Uterus (tissue), 4 donors: ENCODE measurements at places on chromosomes 6 and 20. TPM values are rescaled to one million over a fixed set of nuclear protein-coding genes. Genes with fewer than 3 reads are reported as not detected.
A peak's percentile ranks its signal among the peaks of the same experiment; 100 is the strongest.

- DNase-seq = peak; percentile 31
- no peaks in the 10 kb centered on the region for H3K36me3 ChIP-seq
- no peak overlapping the region for H3K4me3 ChIP-seq
- peaks cover 7% of the 10 kb centered on the region for H3K4me1 ChIP-seq
- no peaks in the 10 kb centered on the region for H3K27me3 ChIP-seq
Observed at GRCh38 chr6:127464161-127464880, 5.1 kb upstream of the KIAA0408 start.

DNA sequence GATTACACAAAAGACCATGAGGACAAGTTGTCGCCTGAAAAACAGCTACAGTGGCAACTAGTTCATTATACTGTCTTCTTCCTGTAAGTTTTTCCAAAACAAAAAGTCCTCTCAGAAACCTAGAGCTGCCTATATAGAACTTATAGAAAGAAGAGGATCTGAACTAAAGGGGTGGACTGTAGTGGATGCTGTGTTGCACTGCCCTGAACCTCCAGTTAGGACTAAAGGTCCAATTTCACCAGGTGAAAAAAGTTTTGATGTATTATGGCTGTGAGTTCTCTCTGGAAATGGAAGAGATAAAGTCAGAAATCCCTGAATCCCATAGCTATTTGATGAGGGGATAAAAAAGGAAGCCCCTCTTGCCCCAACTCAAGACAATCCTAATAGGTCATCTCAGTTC is 56.6 kb upstream of the TSHZ2 start:
- no peaks in the 10 kb centered on the region for H3K36me3 ChIP-seq
- H3K27ac ChIP-seq = no peak overlapping the region
- H3K4me3 ChIP-seq = no peak overlapping the region
- no peak for DNase-seq
- H3K4me1 ChIP-seq = no peaks in the 10 kb centered on the region
- no peaks in the 10 kb centered on the region for H3K27me3 ChIP-seq

DNA sequence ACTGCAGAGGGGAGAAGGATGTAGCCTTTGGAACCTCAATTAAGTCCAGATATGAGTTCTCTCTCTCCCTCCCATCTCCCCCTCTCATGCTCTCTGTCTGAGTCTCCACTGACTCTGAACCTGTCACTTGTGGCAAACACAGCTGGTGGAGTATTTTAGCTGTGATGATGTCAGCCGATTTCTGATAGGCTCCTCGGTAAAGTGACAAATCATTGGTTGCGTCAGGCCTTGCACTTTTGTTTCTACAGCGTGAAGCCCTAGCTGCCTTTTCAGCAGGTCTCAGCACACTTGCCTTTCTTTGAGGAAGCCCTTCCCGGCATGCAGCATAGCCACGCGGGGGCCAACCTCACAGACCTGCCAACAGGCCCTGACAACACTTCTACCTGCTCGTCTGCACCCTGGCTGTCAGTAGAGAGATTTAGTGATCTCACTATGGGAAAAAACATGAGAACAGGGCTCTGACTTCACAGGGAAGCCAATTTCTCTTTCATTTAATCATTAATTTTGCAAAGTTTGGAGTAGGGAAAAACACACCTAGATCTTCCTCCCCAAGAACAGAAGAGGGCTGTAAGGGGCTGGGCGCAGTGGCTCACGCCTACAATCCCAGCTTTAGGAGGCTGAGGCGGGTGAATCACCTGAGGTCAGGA is 84.4 kb downstream of the GMPR start:
- peaks cover 10% of the 10 kb centered on the region for H3K4me1 ChIP-seq
- H3K36me3 ChIP-seq = no peaks in the 10 kb centered on the region

- H3K27ac ChIP-seq = no peak overlapping the region
- no peak overlapping the region for H3K4me3 ChIP-seq
- no peaks in the 10 kb centered on the region for H3K27me3 ChIP-seq
- H3K36me3 ChIP-seq = no peaks in the 10 kb centered on the region
- DNase-seq = no peak
Observed at GRCh38 chr6:113094779-113095178, 747.6 kb downstream of the RFPL4B start.

GRCh38 chr6:36633915-36634314 is 39.8 kb downstream of the SRSF3 start:
- H3K36me3 ChIP-seq = no peaks in the 10 kb centered on the region
- no peak overlapping the region for H3K4me3 ChIP-seq
- no peaks in the 10 kb centered on the region for H3K4me1 ChIP-seq
- H3K27me3 ChIP-seq = no peaks in the 10 kb centered on the region

DNA sequence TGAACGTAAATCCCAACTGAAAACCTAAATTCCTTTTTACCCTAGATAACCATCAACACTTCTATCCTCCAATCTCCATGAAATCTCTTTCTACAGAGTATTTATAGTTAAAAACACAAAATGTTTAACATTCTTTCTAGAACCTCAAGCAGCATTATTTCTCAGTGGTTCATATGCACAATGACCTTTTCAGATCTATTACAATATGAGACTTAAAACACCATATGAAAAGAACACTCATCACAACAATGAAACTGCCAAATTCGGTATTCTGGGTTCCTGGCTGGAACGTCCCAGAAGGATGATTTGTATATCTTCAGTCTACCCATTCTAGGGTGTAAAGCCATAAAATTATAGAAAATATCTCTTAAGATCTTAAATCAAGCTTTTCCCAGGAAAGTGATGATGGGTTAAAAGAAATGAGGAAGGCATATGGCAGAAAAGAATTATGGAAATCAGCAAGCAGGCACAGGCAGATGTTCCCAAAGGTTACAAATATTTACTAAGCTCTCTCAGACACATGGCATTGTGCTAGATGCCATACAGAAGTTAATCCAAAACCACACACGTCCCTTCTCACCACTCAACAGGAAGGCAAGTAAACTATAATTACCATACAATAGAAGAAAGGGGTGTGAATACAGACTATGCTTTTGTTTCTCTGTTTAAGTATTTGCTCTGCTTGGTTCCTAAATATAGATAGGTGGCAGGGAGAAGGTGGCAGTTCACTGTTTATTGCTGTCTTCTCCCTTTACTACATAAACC is 118.0 kb downstream of the CHD6 start:
- no peak for DNase-seq
- no peaks in the 10 kb centered on the region for H3K36me3 ChIP-seq
- H3K4me1 ChIP-seq = no peaks in the 10 kb centered on the region
- no peak overlapping the region for H3K4me3 ChIP-seq
- H3K27ac ChIP-seq = no peak overlapping the region
- no peaks in the 10 kb centered on the region for H3K27me3 ChIP-seq

GRCh38 chr6:33205191-33206026 is 954 bp downstream of the HSD17B8 start:
- peak overlapping the region; percentile 41 for H3K4me3 ChIP-seq
- peaks cover 10% of the 10 kb centered on the region for H3K4me1 ChIP-seq
- H3K27ac ChIP-seq = no peak overlapping the region
- DNase-seq = no peak
- H3K36me3 ChIP-seq = no peaks in the 10 kb centered on the region

GRCh38 chr20:37223053-37223452 is 38.6 kb downstream of the GHRH start:
- no peak for DNase-seq
- H3K27ac ChIP-seq = no peak overlapping the region
- no peaks in the 10 kb centered on the region for H3K4me1 ChIP-seq
- no peaks in the 10 kb centered on the region for H3K27me3 ChIP-seq

GRCh38 chr6:90870561-90870960 is 283.7 kb upstream of the MAP3K7 start:
- no peaks in the 10 kb centered on the region for H3K4me1 ChIP-seq
- no peak for DNase-seq
- H3K27me3 ChIP-seq = no peaks in the 10 kb centered on the region
- no peaks in the 10 kb centered on the region for H3K36me3 ChIP-seq

DNA sequence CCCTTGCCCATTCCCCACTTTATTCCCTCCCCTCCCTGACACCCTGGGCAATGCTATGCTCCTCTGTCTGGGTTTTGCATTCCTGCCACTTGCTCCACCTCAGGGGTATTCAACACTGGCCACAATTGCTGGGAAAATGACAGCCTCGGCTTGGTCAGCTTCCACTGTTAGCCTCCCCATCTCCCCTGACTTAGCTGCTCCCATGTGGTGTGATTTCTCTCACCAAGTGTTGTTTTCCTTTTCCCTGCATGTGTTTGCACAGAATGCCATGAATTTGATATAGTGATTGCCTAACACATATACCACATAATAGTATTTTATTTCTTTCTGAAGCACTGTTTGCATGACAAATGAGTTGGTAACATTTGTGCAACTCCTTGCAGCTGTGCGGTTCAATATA is 1.4 kb upstream of the LEMD2 start:
- no peak overlapping the region for H3K4me3 ChIP-seq
- H3K27me3 ChIP-seq = no peaks in the 10 kb centered on the region
- H3K4me1 ChIP-seq = peaks cover 8% of the 10 kb centered on the region

- H3K4me3 ChIP-seq = no peak overlapping the region
- no peaks in the 10 kb centered on the region for H3K27me3 ChIP-seq
- no peaks in the 10 kb centered on the region for H3K4me1 ChIP-seq
- no peaks in the 10 kb centered on the region for H3K36me3 ChIP-seq
- no peak for DNase-seq
- no peak overlapping the region for H3K27ac ChIP-seq
Observed at GRCh38 chr6:10314163-10314955, 100.5 kb downstream of the TFAP2A start.

GRCh38 chr20:22374678-22375590 is 209.4 kb downstream of the FOXA2 start:
- H3K4me3 ChIP-seq = no peak overlapping the region
- no peaks in the 10 kb centered on the region for H3K36me3 ChIP-seq
- no peak overlapping the region for H3K27ac ChIP-seq
- no peaks in the 10 kb centered on the region for H3K27me3 ChIP-seq
- H3K4me1 ChIP-seq = no peaks in the 10 kb centered on the region
- DNase-seq = no peak

GRCh38 chr6:2857185-2857579 is 15.5 kb upstream of the SERPINB1 start:
- H3K36me3 ChIP-seq = no peaks in the 10 kb centered on the region
- H3K4me1 ChIP-seq = no peaks in the 10 kb centered on the region
- DNase-seq = no peak
- H3K27ac ChIP-seq = peak overlapping the region; percentile 69
- H3K27me3 ChIP-seq = no peaks in the 10 kb centered on the region

GRCh38 chr20:18886756-18887155 is 73.2 kb downstream of the SCP2D1 start:
- H3K27me3 ChIP-seq = no peaks in the 10 kb centered on the region
- no peaks in the 10 kb centered on the region for H3K4me1 ChIP-seq
- H3K27ac ChIP-seq = no peak overlapping the region
- no peak overlapping the region for H3K4me3 ChIP-seq
- no peak for DNase-seq

DNA sequence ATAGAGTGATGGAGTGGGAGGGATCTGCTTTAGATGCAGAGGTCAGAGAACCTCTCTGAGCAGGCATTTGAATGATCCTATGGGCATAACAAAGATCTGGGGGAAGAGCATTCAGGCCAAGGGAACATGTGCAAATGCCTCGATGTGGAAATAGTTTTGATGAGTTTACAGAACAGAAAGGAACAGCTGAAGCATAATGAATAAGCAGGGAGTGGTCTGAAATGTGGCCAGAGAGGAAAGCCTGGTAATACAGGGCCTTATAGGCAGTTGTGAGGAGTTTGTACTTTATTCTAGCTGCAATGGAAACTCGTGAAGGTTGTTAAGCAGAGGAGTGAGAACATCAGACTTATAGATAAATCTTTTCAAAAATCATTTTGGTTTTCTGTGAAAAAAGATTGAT is 33.0 kb upstream of the ME1 start:
- H3K4me3 ChIP-seq = no peak overlapping the region
- H3K27ac ChIP-seq = no peak overlapping the region
- no peaks in the 10 kb centered on the region for H3K36me3 ChIP-seq
- DNase-seq = no peak

DNA sequence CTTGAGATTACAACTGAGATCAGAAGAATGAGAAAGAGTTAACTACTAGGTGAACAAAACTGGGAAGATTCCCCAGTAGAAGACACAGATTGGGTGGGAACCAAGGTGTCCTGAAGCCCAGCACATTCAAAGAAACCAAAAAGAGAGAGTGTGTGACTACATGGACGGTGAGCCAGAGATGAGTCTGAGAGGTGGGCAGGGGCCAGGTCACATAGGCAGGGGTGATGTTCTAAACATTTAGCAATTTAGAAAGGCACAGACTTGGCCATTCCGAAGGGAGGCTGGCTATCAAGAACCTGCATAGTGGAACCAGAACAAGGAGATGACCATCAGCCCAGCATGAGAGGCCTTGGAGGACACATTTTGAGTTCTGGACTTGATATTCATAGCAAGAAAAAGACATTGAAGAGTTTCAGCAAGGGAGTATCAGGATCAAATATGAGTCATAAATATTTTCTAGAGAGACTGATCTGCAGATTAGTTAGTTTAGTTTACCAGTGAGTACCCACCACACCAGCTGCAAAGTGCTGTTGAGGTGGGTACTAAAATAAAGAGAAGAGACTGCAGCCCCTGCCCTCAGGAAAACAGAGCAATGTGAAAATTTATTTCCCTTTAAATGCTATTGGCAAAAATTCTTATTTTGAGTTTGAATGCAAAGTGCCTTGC is 340.5 kb upstream of the PRDM1 start:
- H3K4me3 ChIP-seq = no peak overlapping the region
- H3K27ac ChIP-seq = no peak overlapping the region
- H3K27me3 ChIP-seq = no peaks in the 10 kb centered on the region
- DNase-seq = no peak
- no peaks in the 10 kb centered on the region for H3K4me1 ChIP-seq

DNA sequence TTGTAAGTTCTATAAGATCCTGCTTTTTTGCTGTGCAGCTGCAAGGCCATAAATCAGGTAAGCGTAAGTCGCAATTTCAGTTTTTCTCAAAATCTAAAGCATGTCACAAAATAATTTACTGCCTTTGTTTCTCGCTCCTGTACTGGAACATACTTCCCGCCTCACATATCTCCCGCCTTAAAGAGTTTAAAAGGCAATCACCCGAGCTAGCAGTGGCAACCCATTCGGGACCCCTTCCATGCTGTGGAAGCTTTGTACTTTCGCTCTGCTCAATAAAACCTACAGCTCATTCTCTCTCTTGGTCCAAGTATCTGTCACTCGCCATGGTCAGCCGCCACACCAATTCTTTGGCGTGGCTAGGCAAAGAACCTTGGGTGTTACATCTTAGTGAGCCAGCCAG is 34.0 kb downstream of the CEP85L start:
- H3K27ac ChIP-seq = no peak overlapping the region
- no peaks in the 10 kb centered on the region for H3K4me1 ChIP-seq
- H3K4me3 ChIP-seq = no peak overlapping the region
- H3K27me3 ChIP-seq = no peaks in the 10 kb centered on the region

Gene PHF1
- total RNA-seq = 10.5 TPM

Gene ANKRD66
- not detected for total RNA-seq

Gene SIRPB2
- total RNA-seq = under 0.01 TPM

Gene SERPINB6
- total RNA-seq = 143 TPM

Gene CAP2
- total RNA-seq = 27.6 TPM

Gene ITPR3
- 11.2 TPM for total RNA-seq

Gene LTB
- total RNA-seq = not detected
